ENCODE measurements at places on chromosomes 6 and 20.

DNA sequence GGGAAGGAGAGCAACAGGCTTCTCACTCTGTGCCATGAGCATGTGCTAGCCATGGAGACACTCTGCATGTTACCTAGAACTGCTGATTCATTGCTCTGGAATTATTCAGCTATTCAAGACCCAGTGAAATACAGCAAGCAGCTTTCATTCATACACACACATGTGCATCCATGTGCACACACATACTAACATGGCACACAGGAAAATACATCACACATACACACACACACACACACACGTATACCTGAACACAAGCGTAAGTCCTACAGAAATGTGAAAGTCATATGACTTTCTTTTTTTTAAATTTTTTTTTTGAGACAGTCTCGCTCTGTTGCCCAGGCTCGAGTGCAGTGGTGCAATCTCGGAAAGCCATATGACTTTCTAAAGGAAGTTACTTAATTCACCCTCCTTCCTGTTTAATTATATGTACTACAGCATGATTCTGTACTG lies 108.2 kb upstream of the NFATC2 start:
- peak; percentile 73 for DNase-seq

DNA sequence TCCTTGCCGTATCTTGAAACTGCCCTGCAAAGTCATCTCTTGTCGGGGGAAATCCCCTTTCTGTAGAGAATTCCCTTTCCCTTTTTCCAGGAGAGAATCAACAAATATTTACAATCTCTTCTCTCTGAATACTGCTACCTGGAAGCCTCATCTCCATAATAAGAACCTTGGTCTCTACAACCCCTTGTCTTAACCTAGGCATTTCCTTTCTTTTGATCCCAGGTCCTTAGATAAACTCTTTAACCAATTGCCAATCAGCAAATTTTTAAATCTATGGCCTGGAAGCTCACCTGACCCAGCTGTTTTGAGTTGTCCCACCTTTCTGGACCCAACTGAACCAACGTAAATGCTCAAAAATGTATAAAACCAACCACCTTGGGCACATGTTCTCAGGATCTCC lies 30.6 kb upstream of the SEC63 start:
- no peak for DNase-seq

DNA sequence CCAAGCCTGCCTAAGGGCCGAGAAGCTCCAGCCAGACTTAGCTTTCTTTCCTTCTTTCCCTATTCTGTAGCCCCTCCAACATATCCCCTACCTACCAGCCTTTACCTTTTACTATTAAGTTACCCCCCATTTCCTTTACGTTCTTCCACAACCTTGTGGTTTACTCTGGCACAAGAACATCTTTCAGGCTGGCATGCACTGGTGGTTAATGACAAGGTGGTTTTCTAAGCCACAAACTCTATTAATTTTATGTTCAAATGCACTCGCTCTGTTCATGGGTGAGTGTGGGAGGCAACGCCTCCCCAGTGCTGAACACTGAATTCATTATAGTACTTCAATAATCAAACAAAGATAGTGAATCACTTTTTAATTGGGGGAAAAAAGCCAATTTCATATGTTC lies 64.4 kb downstream of the TRERF1 start:
- no peak for DNase-seq

GRCh38 chr6:125987026-125987617 lies 782 bp downstream of the TRMT11 start:
- peak; percentile 31 for DNase-seq

- peak; percentile 29 for DNase-seq
Observed at GRCh38 chr6:16991981-16992629, 109.7 kb upstream of the STMND1 start.

- no peak for DNase-seq
Observed at GRCh38 chr6:20314866-20315845, 86.5 kb upstream of the E2F3 start.

DNA sequence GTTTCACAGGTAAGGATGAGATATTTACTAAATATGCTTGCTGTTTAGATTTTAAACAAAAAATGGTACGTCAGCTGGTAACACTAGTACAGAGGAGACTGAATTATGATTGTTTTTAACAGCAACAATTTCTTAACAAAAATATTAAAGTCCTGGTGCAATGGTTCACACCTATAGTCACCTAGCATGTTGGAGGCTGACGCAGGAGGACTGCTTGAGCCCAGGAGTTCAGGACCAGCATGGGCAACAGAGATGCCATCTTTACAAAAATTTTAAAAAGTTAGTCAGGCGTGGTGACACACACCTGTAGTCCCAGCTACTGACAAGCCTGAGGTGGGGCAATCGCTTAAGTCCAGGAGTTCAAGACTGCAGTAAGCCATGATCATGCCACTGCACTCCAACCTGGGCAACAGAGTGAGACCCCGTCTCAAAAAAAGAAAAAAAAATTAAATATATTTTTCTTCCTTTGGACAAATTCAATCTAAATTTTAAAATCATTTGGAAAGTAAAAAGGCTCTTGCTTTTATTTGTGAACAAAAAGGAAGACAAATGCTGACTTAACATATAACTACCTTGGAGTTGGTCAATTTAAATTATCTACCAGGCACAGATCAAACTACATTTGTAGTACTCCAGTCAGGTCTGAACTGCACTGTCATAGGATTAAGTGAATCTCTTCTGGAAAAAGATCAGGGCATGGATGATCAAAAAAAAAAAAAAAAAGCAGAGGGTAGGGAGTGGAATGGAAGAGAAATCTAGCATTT lies 38.2 kb upstream of the RUNX2 start:
- no peak for DNase-seq

GRCh38 chr6:138692978-138693909 lies 80.3 kb upstream of the CCDC28A start:
- DNase-seq = peak; percentile 80

DNA sequence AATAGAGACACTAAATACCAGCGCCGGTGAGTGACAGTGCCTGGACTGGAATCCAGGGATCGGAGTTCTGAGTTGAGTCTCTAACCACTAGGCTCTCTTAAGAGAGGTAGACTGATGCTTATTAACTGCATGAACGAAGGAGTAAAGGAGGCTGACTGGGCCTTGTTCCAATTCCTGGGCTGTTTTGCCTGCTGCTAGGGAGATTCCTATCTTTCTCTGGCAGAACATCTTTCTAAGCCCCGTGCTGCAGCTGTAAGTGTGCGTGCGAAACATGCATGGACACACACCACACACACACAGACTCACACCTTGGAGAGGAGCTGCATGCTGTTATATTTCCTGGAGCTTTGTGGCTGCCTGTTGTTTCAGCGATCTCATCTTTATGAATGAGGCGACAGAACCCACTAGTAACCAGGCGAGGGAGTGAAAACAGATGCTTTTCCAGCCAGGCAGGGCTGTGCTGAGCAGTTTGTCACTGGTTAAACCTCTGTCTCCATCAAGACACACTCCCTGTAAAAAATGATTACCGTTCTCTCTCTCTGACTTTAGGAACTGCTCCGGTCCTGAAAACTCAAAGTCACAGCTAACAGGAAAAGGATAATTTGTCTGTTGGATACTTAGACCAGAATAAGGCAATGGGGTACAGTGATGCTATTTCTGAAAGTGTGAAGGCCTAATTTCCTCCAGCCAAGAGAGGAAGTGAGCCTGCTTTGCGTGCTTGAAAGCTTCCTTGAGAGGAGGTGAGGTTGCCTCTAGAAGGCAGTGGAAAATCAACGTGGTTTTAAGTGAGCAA lies 157.4 kb upstream of the ZNF217 start:
- peak; percentile 89 for DNase-seq

- no peak for DNase-seq
Observed at GRCh38 chr6:150705392-150705791, 105.7 kb downstream of the PLEKHG1 start.

All from amniotic epithelial cell (primary cell).